ENCODE measurements at places on chromosomes 7 and 10.
A peak's percentile ranks its signal among the peaks of the same experiment; 100 is the strongest.

DNA sequence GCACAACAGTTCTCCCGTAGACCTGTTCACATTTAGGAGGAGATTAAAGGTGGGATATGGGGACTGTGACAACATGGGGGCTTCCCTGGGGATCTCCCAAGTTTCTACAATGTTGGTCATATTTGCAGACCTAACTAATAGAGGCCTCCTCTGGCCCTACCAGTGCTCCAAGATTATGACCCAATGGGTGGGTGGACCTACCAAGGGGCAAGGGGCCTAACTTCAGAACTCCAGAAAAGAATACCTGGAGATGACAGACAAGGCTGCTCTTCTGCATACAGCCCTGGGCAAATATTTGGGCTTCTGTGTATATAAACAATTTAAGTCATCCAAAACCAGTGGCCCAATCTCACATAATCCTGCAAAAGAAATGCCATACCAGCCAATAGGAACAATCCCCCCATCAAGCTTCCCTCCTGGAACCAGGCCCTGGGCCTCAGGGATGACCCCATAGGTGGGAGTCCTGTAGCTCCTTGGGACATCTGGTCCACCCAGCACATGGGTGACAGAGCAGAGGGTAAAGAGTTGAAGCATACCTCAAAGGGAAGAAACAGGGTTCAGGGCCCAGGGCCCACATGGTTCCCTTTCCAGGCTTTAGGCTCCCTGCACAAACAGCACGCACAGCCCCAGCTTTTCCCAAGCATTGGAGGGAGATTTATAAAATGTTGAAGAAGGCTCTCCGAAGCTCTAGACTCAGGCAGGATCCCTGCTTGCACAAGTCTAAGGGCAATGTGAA lies 86.1 kb upstream of the CHST15 start:
- no peak for DNase-seq

GRCh38 chr7:102193806-102194205 lies 92.9 kb upstream of the SH2B2 start:
- no peak for DNase-seq

DNA sequence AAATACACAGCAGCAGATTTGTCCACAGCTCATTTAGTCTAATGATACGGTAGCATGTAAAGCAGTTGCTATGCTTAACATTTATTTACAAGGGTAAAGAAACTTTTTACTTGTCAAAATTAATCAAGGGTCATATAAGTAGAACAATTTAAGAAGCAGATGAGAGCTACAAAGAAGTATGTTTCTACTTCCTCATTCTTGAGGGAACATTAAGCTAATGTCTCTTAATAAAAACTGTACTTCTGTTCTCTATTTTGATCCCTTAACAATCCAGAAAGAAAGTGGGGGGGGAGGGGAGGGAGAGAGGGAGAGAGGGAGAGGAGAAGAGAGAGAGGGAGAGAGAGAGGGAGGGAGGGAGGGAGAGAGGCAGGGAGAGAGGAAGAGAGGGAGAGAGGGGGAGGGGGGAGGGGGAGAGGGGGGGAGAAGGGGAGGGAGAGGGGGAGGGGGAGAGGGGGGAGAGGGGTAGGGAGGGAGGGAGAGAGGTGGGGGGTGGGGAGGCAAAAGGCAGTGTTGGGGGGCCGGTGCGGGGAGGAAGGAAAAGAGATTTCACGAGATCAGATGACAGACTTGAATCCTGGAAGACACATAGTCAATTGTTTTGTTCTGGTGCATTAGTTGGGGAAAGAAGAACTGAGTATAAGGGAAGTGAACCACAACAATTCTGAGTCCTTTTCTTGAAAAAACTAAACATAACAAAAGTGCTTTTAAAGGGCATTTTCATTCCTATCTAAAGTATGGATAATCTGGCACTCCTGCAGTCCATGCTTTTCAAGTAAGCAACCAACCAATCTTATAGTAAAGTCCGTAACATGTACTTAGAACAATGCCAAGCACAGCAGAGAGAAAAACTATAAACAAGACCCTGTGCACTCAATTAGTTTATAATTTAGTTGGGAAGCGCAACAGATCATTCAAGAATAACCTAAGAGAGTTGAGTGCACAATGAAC lies 128.0 kb downstream of the USP6NL start:
- no peak for DNase-seq

DNA sequence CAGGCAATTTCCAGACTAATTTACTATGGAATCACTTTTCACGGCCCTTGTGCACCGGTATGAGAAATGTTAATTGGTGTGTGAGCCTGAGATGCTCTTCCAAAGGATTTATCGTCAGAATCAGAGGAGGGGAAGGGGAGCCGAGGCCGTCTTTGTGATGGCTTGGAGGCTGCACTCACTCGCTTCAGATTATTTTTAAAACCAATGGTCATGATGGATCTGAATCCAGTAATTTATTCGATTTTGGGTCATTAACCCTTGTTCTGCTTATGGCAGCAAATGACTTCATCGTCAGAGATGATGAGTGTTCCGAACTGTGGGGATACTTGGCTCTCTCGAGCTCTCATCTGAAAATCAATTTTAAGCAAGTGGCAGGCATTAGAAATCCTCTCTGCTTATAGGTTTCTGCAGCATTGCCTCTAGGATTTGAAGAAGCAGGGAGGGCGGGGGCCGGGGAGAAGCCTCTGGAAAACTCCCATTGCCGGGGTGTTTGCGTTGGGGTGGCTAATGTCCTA lies 576.3 kb downstream of the LRMDA start:
- no peak for DNase-seq

DNA sequence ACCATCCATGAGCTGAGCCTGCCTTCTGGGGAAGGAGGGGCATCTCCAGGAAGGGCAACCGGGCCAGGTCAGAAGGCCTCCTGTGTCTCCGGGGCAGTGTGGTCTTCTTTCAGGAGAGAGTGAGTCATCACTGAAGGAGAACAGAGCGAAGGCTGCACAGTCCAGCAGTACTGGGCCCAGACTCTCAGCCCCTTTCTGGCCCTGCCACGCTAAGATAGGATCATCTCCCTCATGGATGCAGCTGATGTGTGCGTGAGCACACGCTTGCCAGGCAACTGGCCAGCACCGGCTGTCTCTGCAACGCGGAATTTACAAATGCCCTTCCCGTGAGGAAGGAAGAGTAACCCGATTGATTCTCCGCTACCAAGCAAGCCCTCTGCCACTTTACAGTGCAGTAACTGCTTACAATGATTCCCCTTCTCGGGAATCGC lies 328.2 kb downstream of the TNS3 start:
- DNase-seq: peak; percentile 49

DNA sequence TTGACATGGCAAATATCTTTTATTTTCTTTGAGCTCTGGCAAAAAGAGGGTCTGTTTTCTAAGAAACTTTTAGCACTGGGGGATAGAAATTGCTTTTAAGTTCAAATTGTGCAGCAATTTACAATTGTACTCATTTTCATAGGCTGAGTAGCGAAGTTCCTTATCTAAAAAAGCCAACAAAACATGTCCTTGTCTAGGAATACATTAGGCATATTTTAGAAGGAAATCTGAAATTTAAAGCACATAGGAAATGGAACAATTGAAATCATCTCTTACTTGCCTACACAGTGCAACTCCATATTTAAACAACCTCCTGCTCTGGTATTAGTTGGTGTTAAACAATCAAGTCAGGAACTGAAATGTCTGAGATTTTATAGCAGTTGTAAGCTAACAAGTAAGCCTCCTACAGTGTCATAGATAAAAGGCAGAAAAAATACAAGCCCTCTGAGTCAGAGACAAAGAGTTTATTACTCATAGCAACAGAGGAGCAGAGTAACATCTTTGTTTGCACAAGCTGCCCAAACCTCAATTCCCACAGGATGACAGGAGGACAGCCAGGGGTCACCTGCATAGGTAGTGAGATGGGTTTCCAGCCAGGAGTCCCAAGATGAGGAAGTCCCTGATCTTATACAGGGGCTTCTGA lies 280.2 kb upstream of the HGF start:
- no peak for DNase-seq

- no peak for DNase-seq
Observed at GRCh38 chr7:4851459-4852422, 10.1 kb downstream of the PAPOLB start.

DNA sequence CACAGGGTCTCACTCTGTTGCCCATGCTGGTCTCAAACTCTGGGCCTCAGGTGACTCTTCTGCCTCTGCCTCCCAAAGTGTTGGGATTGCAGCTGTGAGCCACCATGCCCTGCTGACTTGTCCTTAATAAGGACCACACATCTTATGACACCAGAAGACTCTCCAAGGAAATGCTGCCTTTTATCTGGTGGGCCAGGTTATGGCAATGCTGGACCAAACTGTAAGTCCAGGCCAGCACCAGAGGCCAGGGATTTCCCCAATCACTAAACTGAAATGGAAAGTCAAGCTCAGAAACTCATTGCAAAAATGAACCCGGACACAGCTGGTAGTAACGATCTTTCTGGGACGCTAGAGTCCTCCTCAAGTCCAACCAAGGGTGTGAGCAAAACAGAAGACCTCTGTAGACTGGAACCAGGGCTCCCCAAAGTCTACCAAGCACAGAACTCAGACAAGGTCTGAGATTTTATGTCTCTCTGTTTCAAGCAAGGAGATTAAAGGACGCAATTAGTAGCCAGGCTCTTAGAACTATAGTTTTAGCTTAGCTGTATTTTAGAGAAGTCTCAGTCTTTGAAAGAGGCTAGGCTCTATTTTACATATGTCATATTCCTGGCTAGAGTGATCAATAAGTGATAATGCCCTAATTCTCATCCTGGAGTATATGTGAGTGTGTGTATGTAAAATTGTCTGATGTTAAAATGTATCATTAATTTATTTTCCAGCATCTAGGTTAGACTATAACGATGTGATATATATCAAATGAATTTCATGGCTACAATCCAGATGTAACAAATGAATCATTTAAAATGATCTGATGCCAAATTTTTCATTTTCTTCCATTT lies 74.0 kb upstream of the ITGB1 start:
- no peak for DNase-seq

- DNase-seq: no peak
Observed at GRCh38 chr10:71596127-71596526, 123.5 kb downstream of the C10orf105 start.
